Stimulated activated CD8-positive, alpha-beta memory T cell treated with anti-CD3 and anti-CD28 coated beads, Interleukin-12 subunit alpha, Interleukin-12 subunit beta, amount 100 ng/mL, for 1 hour (primary cell): ENCODE measurements at places on chromosomes 7 and 10.

GRCh38 chr7:47528471-47528870, 53.4 kb downstream of the TNS3 start:
- DNase-seq: no peak

GRCh38 chr7:36796850-36797536, 72.7 kb upstream of the AOAH start:
- no peak for DNase-seq

DNA sequence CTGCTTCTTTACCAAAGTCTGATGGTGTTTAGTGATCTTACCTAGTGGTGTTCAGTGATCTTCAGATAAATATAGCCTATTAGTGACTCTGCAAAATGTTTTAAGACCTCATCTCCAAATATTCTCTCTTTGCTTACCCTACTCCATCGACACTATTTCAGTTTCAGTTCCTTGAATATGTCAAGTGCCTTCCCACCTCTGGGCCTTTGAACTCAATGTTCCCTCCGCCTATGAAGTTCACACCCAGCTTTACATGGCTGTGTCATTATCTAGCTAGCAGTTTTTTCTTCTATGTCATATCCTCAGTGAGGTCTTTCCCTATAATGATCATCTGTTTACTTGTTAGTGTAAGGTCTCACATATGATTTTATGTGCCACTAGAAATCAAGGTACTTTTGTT, 322.6 kb downstream of the DGKB start:
- DNase-seq: no peak

GRCh38 chr10:12042409-12042796, 206 bp downstream of the UPF2 start:
- DNase-seq: peak; percentile 10

- DNase-seq: no peak
These were observed 53.0 kb upstream of the HGF start for GRCh38 chr7:81822811-81823210.

DNA sequence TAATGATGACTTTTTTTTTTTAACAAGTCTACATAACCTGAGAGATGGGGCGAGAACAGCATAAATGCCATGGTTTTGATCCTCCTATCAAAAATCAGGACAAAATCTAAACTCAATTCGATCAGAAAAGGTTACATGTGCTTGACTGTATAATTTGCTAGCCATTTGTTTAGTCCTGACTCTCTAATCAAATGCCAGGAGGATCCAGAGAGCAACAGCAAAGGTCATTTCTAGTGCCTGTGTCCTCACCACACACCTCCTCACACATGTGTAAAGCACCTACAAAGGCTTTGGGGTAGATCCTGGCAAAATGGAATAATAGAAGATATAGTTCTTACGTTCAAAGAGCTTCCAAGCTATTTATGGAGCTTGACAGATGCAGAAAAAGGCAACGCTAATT, 11.0 kb upstream of the FAS start:
- no peak for DNase-seq

- DNase-seq: no peak
These were observed 316.4 kb downstream of the PTEN start for GRCh38 chr10:88179831-88180230.

- no peak for DNase-seq
These were observed 117.0 kb upstream of the PTPRZ1 start for GRCh38 chr7:121755818-121756552.

- no peak for DNase-seq
These were observed 109.5 kb upstream of the GJD4 start for GRCh38 chr10:35495521-35496119.

GRCh38 chr7:77651575-77652162, 44.6 kb upstream of the RSBN1L start:
- DNase-seq: no peak

- no peak for DNase-seq
These were observed 80.3 kb downstream of the LRRC17 start for GRCh38 chr7:102992938-102993717.

- DNase-seq: no peak
These were observed 71.5 kb downstream of the MAPK8 start for GRCh38 chr10:48377751-48378530.

DNA sequence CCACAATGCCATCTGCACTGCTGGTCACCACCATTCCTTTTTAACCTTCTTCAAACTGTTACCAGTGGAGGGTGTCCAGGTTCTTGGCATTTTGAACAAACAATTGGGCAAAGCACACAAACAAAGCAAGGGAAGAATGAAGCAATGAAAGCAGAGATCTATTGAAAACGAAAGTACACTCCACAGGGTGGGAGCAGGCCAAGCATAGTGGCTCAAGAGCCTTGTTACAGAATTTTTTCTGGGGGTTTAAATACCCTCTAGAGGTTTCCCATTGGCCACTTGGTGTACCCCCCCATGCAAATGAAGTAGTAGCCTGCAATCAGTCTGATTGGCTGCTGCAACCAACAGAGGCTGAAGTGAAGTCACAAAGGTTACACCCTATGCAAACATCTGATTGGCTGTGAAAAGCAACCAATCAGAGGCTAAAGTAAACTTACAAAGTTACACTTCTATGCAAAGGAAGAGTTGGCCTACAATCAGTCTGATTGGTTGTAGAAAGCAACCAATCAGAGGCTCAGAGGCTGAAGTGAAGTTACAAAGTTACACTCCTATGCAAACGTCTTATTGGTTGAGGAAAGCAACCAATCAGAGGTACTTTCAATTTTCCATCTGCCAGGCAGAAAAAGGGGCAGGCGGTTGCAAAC, 103.2 kb upstream of the WAC start:
- no peak for DNase-seq

- no peak for DNase-seq
These were observed 171.7 kb downstream of the LCOR start for GRCh38 chr10:97003804-97004201.

DNA sequence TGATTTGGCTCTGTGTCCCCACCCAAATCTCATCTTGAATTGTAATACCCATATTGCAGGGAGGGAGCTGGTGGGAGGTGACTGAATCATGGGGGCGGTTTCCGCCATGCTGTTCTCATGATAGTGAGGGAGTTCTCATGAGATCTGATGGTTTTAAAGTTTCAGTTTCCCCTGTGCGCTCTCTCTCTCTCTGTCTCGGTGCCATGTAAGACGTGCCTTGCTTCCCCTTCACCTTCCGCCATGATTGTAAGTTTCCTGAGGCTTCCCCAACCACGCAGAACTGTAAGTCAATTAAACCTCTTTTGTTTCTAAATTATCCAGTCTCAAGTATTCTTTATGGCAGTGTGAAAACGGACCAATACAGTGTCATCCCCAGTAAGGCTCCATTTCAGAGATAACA, 48.3 kb upstream of the CHCHD3 start:
- DNase-seq: no peak

GRCh38 chr10:103506061-103506460, 12.6 kb downstream of the NEURL1 start:
- no peak for DNase-seq

- DNase-seq: no peak
These were observed 140.9 kb downstream of the ADCYAP1R1 start for GRCh38 chr7:31192986-31193385.

DNA sequence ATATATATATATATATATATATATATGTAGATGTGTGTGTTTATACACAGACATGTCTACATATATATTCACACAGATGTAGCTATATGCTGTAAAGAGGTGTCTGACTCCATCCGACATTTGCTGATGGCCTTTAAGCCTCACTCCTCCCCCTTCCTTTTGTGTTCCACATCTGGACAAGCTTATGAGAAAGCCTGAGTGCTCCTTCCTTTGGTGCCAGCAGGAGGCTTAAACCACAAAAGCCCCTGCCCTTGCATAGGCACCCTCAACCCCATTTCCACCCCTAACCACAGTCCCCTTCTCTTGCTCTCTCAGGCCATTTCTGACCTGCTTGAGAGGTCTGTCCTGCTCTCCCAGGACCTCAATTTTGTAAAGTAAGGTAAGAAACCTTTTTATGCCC, 98.7 kb downstream of the SVOPL start:
- DNase-seq: no peak

- DNase-seq: no peak
These were observed 18.5 kb upstream of the NPFFR1 start for GRCh38 chr10:70302292-70302691.

DNA sequence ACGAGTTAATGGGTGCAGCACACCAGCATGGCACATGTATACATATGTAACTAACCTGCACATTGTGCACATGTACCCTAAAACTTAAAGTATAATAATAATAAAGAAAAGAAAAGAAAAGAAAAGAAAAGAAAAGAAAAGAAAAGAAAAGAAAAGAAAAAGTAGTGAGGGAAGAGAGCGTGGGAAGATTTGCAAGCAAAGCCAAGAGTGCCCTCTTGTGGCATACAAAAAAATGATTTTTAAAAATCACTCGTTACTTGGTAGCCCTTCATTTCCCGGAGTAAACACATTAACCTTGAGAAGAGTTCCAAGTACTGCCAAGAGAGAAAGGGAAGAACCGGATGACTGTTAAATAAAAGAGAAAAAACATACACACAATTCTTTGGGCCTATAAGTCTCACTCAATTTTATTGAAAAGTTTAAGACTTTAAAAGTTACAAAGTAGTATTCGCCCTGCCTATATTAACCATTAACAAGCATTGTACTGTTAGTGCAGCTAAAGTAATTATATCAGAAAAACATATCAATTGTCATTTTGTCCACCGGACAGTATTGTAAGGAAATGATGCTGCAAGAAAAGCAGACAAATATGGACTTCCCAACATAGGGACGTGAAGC, 6.2 kb upstream of the CH25H start:
- DNase-seq: no peak

- DNase-seq: no peak
These were observed 31.3 kb upstream of the GALNT11 start for GRCh38 chr7:151993977-151994676.

- no peak for DNase-seq
These were observed 82.9 kb downstream of the FAM13C start for GRCh38 chr10:59279476-59279875.

GRCh38 chr10:10826125-10826524, 191.5 kb upstream of the CELF2 start:
- DNase-seq: no peak

GRCh38 chr10:129056734-129057689, 410.0 kb upstream of the MGMT start:
- DNase-seq: no peak

- DNase-seq: no peak
These were observed 769 bp upstream of the TMEM248 start for GRCh38 chr7:66920256-66920655.

DNA sequence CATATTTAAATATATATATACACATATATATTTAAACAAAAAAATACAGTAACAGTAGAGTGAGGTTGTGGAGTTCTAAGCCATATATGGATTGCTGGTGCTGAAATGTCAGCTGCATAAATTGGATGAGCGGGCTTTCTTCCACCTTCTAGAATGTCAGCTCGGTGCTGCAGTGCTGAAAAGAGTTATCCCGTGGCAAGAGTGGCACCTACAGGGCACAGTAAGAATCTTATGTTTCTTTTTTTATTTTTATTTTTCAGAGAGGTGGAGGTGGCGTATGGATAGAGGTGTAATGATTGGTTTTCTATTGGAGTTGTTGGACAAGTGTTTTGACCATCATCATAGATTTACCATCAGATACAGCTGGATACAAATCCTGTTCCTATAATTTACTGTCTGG, 86.2 kb upstream of the DYNC1I1 start:
- DNase-seq: no peak
